ENCODE measurements at places on chromosomes 1 and 21. TPM values are rescaled to one million over a fixed set of nuclear protein-coding genes. Genes with fewer than 3 reads are reported as not detected.

Gene DMBX1
- total RNA-seq: 0.88 TPM

Gene GBP6
- total RNA-seq: 0.12 TPM

Gene PLA2G2C
- not detected for total RNA-seq

Gene MAB21L3
- 0.21 TPM for total RNA-seq

Gene LEFTY1
- total RNA-seq: not detected

Gene INSRR
- total RNA-seq: not detected

Gene RHOU
- 8.2 TPM for total RNA-seq
